H1 (cell line): ENCODE measurements at places on chromosomes 4 and X. TPM values are rescaled to one million over a fixed set of nuclear protein-coding genes. Genes with fewer than 3 reads are reported as not detected.

- H3K27me3 ChIP-seq: peaks cover 12% of the 10 kb centered on the region
- H3K36me3 ChIP-seq: no peaks in the 10 kb centered on the region
- H3K4me3 ChIP-seq: no peak overlapping the region
- H3K27ac ChIP-seq: no peak overlapping the region
- H3K4me1 ChIP-seq: no peaks in the 10 kb centered on the region; the same call in 1 of the 2 replicates
Measured at GRCh38 chr4:133157460-133158160, 8.5 kb downstream of the PCDH10 start.

GRCh38 chr4:21512353-21512752 is 436.2 kb downstream of the KCNIP4 start:
- no peaks in the 10 kb centered on the region for H3K36me3 ChIP-seq
- H3K27me3 ChIP-seq: no peaks in the 10 kb centered on the region

DNA sequence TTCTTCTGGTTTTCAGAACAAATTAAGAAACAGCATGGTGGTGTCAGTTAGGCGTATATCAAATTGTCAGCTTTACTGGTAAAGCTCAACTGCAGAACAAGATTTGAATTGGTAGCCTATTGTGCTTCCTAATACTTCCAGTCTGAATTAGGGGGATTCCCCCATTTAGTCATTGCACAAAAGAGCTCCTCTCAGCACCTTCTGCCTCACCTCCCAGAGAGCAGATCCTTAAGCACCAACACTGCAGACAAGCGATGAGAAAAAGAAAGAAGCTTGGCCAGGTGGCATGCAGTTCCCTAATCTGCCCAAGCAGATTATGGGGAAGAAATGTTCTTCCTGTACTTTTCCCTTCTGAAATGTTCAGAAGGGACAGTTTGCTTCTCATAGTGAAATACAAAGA is 9.2 kb downstream of the MAP9 start:
- no peaks in the 10 kb centered on the region for H3K36me3 ChIP-seq
- no peak overlapping the region for H3K27ac ChIP-seq
- DNase-seq: no peak
- no peaks in the 10 kb centered on the region for H3K4me1 ChIP-seq
- H3K27me3 ChIP-seq: no peaks in the 10 kb centered on the region
- H3K4me3 ChIP-seq: no peak overlapping the region

DNA sequence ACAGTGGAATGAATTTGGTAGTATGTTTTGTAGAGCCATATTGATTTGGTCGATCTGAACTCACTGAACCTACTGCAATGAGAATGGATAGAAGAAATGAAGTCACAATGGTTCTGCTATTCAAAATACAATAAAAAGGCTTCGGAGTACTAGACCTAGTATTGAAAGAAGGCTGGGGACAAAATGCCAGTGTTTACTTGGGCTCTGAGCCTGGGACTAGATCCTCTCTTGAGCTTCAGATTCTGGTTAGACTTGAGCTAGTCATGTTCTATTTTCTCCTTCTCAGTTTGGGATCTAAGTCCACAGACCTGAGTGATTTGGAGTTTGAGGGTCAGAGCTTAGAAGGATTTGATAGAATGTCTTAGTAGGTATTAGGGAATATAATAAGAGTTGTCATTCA is 9.9 kb downstream of the INTS12 start:
- H3K36me3 ChIP-seq: no peaks in the 10 kb centered on the region; the same call in 1 of the 2 replicates
- no peaks in the 10 kb centered on the region for H3K4me1 ChIP-seq
- DNase-seq: no peak
- no peak overlapping the region for H3K27ac ChIP-seq

- peaks cover 11% of the 10 kb centered on the region; the same call in 1 of the 2 replicates for H3K4me1 ChIP-seq
- no peak overlapping the region for H3K4me3 ChIP-seq
- H3K27ac ChIP-seq: no peak overlapping the region
- H3K36me3 ChIP-seq: no peaks in the 10 kb centered on the region
- H3K27me3 ChIP-seq: no peaks in the 10 kb centered on the region
- DNase-seq: no peak
Measured at GRCh38 chr4:128527351-128527750, 239.7 kb upstream of the PGRMC2 start.

GRCh38 chr4:8819019-8819418 is 52.6 kb downstream of the HMX1 start:
- no peak for DNase-seq
- no peaks in the 10 kb centered on the region for H3K27me3 ChIP-seq
- no peak overlapping the region for H3K4me3 ChIP-seq

GRCh38 chrX:12309040-12309743 is 170.9 kb downstream of the FRMPD4 start:
- no peak for DNase-seq
- H3K27me3 ChIP-seq: no peaks in the 10 kb centered on the region
- no peaks in the 10 kb centered on the region for H3K4me1 ChIP-seq

- no peak overlapping the region for H3K27ac ChIP-seq
- DNase-seq: no peak
- no peaks in the 10 kb centered on the region; the same call in 1 of the 2 replicates for H3K4me1 ChIP-seq
Measured at GRCh38 chr4:83305187-83305586, 20.6 kb upstream of the COQ2 start.

- no peaks in the 10 kb centered on the region for H3K27me3 ChIP-seq
- no peaks in the 10 kb centered on the region for H3K36me3 ChIP-seq
- H3K4me3 ChIP-seq: no peak overlapping the region
- H3K4me1 ChIP-seq: no peaks in the 10 kb centered on the region
Measured at GRCh38 chr4:16467061-16467460, 240.8 kb upstream of the TAPT1 start.

- no peak overlapping the region for H3K4me3 ChIP-seq
- H3K36me3 ChIP-seq: no peaks in the 10 kb centered on the region
- no peak for DNase-seq
- H3K27me3 ChIP-seq: no peaks in the 10 kb centered on the region
- peaks cover 2% of the 10 kb centered on the region; the same call in 1 of the 2 replicates for H3K4me1 ChIP-seq
- H3K27ac ChIP-seq: no peak overlapping the region
Measured at GRCh38 chr4:112073181-112073580, 72.1 kb upstream of the FAM241A start.

- H3K27me3 ChIP-seq: no peaks in the 10 kb centered on the region
- H3K4me3 ChIP-seq: no peak overlapping the region
- no peaks in the 10 kb centered on the region for H3K36me3 ChIP-seq
- H3K4me1 ChIP-seq: no peaks in the 10 kb centered on the region
- DNase-seq: no peak
- H3K27ac ChIP-seq: no peak overlapping the region
Measured at GRCh38 chrX:124406294-124407014, 60.1 kb downstream of the SH2D1A start.

DNA sequence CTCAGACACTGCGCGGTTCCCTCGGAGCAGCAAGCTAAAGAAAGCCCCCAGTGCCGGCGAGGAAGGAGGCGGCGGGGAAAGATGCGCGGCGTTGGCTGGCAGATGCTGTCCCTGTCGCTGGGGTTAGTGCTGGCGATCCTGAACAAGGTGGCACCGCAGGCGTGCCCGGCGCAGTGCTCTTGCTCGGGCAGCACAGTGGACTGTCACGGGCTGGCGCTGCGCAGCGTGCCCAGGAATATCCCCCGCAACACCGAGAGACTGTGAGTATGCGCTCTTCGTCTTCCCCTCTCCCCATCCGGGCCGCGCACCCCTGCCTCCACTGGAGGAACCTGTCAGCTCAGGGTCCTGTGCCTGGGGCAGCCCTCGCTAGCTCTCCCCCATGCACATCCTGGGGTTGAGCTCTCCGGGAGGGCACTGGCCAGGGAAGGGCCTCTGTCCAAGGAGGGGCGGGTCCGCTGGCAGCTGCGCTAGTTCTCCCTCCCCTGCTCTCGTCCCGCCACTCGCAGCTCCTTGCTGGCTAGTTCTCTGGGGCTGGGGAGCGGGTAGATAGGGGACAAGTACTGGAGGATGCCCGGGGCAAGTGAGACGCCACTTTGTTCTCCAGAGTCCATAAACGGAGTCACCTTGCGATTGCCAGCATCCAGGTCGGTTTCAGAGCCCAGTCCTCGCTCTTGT is 2.2 kb downstream of the SLIT2 start:
- peak; percentile 67 for DNase-seq
- peaks cover 18% of the 10 kb centered on the region; the same call in 1 of the 2 replicates for H3K4me1 ChIP-seq
- peak overlapping the region; percentile 83 for H3K4me3 ChIP-seq

DNA sequence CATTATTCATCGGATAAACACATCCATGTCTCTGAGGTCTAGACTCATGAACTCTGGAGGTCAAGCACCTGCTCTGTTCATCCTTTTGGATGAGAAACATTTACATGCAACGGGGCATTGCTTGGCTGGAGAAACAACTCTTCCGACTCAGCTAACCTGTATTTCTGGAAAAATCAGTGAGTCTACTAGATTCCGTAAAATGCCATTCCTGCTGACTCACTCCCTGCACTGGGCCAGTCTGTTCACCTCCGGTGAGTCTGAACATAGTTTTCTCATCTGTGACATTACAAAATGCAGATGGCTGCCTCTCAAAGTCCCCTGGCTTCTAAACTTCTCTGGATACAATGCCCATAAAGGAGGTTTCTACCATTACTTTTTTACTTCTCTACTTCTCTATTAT is 185.7 kb upstream of the HS3ST1 start:
- no peaks in the 10 kb centered on the region for H3K27me3 ChIP-seq
- no peaks in the 10 kb centered on the region for H3K4me1 ChIP-seq
- H3K36me3 ChIP-seq: no peaks in the 10 kb centered on the region
- DNase-seq: no peak
- no peak overlapping the region for H3K27ac ChIP-seq

The SSX3 gene
- polyA plus RNA-seq: not detected in 2 replicates

The TLR1 gene
- not detected in 2 replicates for polyA plus RNA-seq

The SYP gene
- 4.3 and 7.2 TPM in 2 replicates for polyA plus RNA-seq

The NDST4 gene
- polyA plus RNA-seq: 0.02 TPM in 1 of 2 replicates, not detected in the other

The SERTM2 gene
- 0.22 and 0.45 TPM in 2 replicates for polyA plus RNA-seq

The AMOT gene
- polyA plus RNA-seq: 2.3 and 3.3 TPM in 2 replicates

The MAGEA9B gene
- 0.06 and 0.35 TPM in 2 replicates for polyA plus RNA-seq

The TMPRSS11E gene
- 0.25 and 0.38 TPM in 2 replicates for polyA plus RNA-seq
